ENCODE measurements at places on chromosomes 16 and 17.

GRCh38 chr17:48746916-48747444 lies 18.4 kb upstream of the HOXB13 start:
- no peak for DNase-seq

GRCh38 chr17:34413443-34414119 lies 50.5 kb upstream of the CCL1 start:
- no peak for DNase-seq

GRCh38 chr16:57061084-57061905 lies 31.1 kb upstream of the CPNE2 start:
- no peak for DNase-seq

DNA sequence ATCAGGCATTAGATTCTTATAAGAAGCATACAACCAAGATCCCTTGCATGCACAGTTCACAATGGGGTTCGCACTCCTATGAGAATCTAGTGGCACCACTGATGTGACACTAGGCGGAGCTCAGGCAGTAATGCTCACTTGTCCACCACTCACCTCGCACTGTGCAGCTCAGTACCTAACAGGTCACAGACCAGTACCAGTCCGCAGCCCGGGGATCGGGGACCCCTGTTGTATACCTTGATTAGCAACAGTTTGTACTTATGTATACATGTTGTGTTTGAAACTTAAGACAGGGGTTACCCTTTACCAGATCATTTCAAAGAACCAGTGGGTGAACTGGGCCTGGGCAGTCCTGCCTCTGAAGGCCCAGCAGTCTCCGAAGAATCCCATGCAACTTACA lies 103.7 kb downstream of the PMP22 start:
- no peak for DNase-seq

GRCh38 chr17:64968652-64969501 lies 49.6 kb upstream of the LRRC37A3 start:
- no peak for DNase-seq

DNA sequence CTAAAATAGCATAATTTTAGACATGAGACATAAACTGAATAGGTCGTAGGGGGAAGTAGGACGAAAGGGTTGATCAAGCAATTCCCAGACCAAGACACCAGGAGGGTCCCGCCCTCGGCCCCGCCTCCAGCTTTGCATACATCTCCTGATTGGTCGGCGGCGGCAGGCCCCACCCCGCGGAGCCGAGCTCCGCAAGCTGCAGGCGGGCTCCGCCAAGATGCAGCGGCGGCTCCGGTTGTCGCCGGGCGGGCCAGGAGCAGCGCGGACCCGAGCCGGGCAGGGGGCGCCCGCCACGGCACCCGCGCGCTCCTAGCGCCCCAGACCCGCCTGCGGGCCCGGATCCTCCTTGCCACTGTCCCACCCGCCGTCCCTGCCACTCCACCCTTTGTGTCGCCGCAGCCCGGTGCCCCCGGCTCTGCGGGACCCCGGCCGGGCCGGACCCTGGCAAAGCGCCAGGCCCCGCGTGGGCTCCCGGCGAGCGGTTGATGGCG lies at the start of gene CDR2L:
Gene CDR2L, plus strand, starts transcription at position 215 of the 491 bp plus-strand sequence. CDS start 412 bp downstream, outside the sequence.
- peak; percentile 90 for DNase-seq

DNA sequence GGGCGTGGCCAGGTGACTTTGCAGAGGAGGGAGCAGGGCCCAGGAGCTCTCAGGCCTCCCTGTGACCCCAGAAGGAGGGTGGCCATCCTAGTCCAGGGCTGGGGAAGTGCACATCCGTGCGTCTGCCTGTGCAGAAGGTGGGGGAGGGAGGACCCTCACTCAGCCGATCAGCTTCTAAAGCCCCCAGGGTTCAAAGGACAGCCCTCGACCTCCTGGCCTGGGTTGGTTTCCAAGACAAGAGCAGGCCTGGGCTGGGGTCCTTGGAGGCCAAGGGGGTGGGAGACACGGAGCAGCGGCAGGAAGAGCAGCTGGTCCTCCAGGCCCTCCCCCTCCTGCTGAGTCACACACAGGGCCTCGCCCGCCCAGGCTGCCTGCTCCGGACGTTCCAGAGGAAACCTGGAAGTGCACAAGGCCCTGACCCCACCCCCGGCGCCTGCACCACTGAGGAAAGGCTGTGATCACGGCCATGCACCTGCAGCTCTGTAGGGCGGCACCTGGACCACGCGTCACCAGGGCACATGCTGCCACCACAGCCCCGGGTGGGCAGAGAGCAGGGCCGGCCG lies 67.1 kb upstream of the ZNF469 start:
- no peak for DNase-seq

DNA sequence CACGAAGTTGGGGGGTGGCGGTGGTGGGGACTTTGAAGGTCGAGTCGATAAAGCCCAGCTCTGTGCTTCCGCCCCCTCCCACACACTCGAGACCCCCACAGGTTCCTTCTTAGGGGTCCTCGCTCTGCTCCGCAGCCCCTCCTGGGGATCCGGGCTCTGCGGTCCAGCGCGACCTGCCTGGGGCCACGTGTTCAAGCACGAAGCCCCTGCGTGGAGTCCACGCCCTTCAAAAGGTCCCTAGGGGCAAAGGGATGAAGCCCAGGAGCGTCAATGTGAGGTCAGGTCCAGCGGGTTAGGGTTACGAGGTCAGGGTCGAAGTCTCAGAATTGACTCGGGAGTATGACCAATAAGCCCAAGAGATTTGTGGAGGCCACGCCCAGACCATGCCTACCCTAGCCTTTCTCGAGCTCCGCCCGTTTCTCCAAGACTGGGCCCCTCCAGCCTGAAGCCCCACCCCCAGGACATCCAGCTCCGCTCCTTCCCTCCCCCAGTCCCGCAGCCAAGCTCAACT lies 786 bp upstream of the CACNA1G start:
- no peak for DNase-seq
